Stimulated activated CD4-positive, alpha-beta T cell treated with anti-CD3 and anti-CD28 coated beads, Interleukin-1b, Interleukin-23, amount 100 ng/mL, for 1 hour (primary cell): ENCODE measurements at places on chromosomes 7 and 10.

GRCh38 chr10:114513381-114513792 is 109.1 kb upstream of the AFAP1L2 start:
- no peak for DNase-seq

DNA sequence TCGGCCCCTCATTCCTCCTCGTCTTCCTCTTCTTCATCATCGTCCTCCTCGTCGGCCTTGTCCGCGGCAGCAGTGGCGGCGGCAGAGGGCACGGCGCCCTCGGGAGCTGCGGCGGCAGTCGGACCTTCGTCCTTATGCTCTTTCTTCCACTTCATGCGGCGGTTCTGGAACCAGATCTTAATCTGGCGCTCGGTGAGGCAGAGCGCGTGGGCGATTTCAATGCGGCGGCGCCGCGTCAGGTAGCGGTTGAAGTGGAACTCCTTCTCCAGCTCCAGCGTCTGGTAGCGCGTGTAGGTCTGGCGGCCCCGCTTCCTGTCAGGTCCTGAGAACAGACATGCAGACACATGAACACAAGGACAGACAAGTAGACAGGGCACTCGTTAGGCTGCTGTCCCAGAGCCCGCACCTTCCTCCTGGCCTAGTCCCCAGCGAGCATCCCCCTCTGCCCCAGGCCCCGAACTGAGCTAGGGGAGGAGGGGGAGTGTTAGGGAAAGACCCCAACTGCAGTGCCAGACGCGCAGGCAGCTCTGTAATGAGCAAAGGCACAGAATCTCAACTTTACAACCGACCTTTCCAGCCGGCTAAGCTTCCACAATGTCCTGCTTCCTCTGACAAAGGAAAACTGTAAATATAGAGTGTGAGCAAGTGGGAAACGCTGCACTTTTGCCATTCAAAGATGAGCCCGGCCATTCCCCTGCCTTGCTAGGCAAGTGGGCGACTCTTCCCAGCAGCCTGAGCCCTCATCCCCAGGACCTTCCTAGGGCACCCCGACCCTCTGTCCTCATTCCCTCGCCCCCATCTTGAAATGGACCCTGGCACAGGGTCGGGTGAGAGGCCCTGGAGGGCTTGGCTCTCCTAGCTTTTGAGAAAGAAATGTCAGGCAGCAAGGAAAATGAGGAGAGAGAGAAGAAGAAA is 1.3 kb downstream of the HOXA7 start:
- DNase-seq: no peak

- DNase-seq: no peak
These were observed 66.3 kb downstream of the VIPR2 start for GRCh38 chr7:159078193-159078910.

DNA sequence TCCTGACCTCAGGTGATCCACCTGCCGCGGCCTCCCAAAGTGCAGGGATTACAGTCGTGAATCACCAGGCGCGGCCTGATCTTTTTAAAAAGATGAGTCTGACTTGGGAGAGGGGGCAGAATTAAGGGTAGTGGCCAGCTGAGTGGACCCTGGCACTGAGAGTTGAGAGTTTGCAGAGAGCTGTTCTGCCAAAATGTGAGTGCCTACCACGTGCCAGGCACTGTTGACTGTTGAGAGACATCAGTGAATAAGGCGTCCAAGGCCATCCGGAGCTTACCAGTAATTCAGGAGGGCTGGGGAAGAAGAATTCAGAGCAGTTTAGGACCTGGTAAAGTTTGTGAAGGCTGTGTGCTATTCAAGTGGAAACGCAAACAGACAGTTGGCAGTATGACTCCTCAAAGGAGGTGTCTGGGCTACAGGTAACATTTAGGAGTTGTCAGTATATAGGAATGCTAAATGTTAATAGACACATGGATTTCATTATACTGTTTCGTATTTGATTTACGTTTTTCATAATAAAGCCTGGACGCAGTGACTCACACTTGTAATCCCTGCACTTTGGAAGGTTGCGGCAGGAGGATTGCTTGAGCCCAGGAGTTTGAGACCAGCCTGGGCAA is 1.5 kb downstream of the NIPSNAP2 start:
- no peak for DNase-seq

DNA sequence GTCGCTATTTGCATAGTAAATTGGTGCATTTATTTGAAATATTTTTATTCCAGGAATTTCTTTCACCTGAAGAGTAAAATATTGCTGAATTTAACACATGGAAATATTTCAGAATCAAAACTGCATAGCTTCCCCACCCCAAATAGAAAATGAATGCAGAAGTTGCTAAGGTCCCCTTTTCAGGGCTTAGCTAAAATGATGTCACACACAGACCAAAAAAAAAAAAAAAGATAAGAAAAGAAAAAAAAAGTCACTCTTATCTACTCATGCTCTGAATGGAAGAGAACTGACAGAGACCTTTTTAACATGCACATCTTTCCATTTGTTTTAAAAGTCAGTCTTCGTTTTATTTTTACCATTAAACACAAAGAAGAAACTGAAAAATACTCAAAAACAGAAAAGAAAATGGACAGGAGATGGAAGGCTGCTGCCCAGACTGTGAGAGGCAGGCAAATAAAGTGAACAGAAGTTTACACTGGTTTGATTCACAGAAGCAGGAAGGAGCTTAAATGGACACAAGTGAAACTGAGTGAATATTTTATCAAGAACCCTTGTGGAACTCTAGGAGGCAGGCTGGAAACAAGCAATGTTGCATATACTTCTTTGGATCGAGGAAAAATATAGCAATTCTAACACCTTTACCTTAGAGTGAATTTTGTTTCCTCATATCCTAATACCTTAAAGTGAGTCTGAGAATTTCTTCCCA is 32.0 kb downstream of the PSMC2 start:
- DNase-seq: no peak

GRCh38 chr7:139720186-139720585 is 57.6 kb downstream of the HIPK2 start:
- no peak for DNase-seq

GRCh38 chr7:18087687-18088078 is 60.0 kb upstream of the PRPS1L1 start:
- DNase-seq: no peak

GRCh38 chr10:71804077-71804476 is 30.8 kb upstream of the VSIR start:
- no peak for DNase-seq

DNA sequence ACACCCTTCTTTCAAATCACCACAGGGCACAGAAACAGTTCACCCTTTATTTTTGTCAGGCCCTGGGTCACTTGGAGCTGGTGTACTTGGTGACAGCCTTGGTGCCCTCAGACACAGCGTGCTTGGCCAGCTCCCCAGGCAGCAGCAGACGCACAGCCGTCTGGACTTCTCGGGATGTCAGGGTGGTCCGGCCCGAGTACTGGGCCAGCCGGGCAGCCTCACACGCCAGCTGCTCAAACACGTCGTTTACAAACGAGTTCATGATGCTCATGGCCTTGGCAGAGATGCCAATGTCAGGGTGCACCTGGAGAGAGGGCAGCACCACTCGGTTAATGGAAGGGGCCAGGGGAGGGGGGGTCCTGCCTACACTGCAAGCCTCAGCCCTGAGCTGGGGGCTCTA is 2.5 kb downstream of the H2BK1 start:
- DNase-seq: no peak

- no peak for DNase-seq
These were observed 1.4 kb upstream of the HOXA6 start for GRCh38 chr7:27148756-27149641.

DNA sequence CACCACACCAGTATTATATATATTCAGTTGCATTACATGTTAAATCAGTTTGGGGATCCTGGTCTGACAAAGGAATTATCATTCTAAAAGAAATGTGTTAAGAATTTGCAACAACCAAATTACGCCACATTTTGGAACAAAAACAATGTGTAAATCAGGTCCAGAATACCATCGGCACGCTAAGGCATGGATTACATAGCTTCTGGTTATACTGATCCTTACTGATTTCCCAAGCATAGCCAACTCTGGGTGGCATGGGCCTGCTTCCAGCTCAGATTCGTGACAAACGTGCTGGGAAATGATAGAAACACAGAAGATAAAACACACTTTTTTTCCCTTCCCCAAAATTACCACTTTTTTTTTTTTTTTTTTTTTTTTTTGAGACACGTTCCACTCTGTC is 660.0 kb downstream of the SORCS1 start:
- DNase-seq: no peak

DNA sequence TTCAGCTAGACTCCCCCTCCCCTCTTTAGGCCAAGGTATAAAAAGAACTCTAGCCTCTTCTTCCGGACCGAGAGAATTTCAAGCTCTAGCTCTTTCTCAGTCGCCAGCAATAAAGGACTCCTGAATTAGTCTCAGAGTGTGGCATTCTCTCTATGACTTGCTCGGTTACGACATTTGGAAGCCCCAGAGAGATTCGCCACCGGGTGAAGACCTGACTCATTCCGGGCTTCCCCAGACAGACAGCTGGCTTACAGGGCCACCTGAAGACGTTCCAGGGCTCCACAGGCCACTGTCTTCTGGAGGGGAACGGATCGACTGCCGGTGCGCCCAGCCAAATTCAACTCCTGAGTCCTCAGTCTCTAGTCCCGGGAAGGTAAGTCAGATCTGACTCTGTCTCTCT is at the start of gene AKR1B15:
Gene AKR1B15 (plus strand): TSS at position 234 of the 400 bp plus-strand sequence. CDS start 15,510 bp downstream, outside the sequence.
- no peak for DNase-seq

- no peak for DNase-seq
These were observed 147.2 kb upstream of the PITRM1 start for GRCh38 chr10:3319811-3320226.

DNA sequence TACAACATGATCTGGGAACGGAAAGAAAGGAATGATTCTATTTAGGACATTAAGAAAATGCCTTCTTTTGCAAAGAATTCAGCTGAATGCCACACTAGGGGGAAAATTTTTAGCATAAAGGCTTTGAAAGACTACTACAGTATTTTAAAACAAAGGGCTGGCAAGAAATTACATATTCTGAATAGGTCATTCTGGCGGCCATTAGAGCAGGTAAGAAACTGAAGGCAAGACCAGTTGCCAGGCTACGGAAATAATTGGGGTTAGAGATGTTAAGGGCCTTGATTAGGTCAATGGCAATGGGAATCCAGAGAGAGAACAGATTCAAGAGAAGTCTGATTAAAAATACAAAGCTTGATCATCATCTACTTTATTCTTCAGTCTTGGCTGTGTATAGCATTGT is 3.8 kb upstream of the HECTD2 start:
- no peak for DNase-seq

DNA sequence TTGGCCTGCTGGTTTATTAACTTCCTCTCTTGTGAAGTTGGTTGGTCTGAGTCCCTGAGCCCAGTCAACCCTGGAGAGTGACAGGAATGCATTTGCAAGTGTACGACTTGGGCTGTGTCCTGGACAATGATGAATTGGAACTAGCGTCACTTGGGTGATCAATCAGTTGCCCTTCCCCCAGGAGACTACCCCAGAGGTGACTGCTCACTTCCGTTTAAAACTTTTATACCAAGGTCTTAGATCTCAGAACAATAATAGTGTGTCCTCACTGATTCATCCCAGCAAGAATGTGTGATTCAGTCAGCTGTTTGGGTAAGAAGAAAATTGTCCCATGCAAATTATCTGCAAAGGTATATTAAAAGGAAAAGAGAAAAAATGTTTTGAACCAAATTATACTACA is 102.9 kb upstream of the ARMC3 start:
- DNase-seq: no peak

- no peak for DNase-seq
These were observed 39.0 kb downstream of the MYL10 start for GRCh38 chr7:101589976-101590662.

GRCh38 chr10:123150271-123150985 is 2.5 kb downstream of the HMX2 start:
- no peak for DNase-seq

- no peak for DNase-seq
These were observed 188.4 kb upstream of the MGMT start for GRCh38 chr10:129278686-129279085.

- DNase-seq: no peak
These were observed 187.2 kb downstream of the PPP1R3A start for GRCh38 chr7:113731571-113731970.

DNA sequence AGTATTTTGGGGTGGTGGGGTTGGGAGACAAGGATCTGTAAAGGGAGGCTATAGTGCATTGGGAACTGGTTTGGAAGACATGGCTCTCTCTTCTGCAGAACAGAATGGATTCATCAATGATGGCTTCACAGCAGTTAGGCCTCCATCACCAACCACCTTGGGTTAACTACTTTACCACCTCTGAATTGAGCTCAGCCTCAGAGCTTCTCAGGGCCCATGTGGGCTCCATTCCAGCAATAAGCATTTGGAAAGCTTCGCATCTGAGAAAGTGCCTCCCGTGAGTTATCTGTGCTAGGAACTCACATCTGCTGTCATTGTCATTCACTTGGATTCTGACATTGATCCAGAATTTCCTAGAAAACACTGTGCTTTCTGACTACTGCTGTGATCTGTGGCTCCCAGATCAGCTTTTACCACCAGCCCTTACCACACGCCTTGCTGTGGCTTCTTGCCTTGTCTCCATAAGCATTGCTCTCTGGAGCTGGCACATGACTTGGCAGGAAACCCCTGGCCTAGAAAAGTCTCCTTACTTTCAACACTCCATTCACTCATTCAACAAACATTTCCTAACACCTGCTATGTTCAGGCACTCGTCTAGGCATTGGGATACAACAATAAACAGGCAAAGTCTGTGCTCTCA is 70.7 kb upstream of the ADO start:
- DNase-seq: no peak

DNA sequence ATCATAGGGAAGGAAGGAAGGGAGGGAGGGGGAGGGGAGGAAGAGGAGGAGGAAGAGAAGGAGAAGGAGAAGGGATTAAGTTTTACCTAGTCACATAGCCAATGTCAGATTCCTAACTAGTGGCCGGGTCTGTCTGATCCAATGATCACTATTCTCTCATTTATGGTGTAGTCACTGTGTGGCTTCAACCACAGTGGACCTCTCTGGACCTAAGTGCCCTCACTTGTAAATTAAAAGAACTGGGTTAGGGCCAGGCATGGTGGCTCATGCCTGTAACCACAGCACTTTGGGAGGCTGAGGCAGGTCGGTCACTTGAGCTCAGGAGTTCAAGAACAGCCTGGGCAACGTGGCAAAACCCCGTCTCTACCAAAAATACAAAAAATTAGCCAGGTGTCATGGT is 6.6 kb upstream of the SERPINE1 start:
- no peak for DNase-seq

DNA sequence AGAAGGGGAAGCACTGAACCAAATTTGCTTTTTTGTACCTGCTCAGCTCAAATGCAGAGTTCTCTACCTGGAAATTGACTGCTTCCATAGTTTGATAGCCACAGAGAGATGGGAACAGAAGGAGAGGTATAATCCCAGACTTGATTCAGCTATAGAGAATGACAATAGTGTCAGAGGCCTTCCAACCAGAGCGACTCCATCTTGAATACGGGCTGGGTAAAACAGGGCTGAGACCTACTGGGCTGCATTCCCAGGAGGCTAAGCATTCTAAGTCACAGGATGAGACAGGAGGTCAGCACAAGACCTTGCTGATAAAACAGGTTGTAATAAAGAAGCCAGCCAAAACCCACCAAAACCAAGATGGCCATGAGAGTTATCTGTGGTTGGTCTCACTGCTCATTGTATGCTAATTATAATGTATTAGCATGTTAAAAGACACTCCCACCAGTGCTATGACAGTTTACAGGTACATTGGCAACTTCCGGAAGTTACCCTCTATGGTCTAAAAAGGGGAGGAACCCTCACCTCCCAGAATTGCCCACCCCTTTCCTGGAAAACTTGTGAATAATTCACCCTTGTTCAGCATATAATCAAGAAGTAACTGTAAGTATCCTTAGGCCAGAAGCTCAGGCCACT is 42.7 kb upstream of the ATRNL1 start:
- no peak for DNase-seq

GRCh38 chr10:103766751-103767505 is 88.4 kb downstream of the SH3PXD2A start:
- DNase-seq: no peak

GRCh38 chr10:7550013-7550412 is 116.8 kb downstream of the ITIH5 start:
- no peak for DNase-seq

GRCh38 chr7:106369352-106369751 is 84.6 kb upstream of the NAMPT start:
- no peak for DNase-seq
